Non-pigmented ciliary epithelial cell (primary cell): ENCODE measurements at places on chromosomes 16 and 17.

- DNase-seq, result no peak
Measured at GRCh38 chr16:64543441-64543840, 578.4 kb downstream of the CDH11 start.

DNA sequence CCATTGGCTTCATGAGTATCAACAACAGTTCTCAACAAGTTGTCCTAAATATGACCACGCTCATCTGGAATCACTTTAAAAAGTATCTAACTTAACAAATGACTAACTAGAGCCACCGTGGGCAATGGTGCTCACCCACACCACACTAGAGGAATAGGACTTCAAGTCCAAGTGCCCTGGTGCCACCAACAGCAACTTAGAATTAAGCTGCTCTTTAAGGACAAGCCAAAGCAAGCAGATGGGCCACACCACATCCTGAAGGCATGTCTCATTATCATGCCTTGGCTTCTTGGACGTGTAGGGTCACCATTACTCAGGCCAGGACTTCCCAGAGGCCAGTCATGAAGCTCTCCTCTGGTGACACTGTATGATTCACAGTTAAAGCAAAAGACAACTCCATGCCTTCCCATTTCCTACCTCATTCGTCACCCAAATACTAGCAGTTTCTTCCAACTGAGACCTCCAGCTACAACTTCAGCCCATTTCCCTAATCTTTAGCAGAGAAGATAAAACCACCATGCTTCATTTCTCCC lies 9.4 kb upstream of the SLC6A4 start:
- DNase-seq, result peak; percentile 10

GRCh38 chr16:50558913-50559312 lies 10.7 kb downstream of the NKD1 start:
- DNase-seq, result no peak

GRCh38 chr16:86138121-86139085 lies 239.4 kb downstream of the IRF8 start:
- DNase-seq, result no peak

- no peak for DNase-seq
Measured at GRCh38 chr16:854808-855410, 54.4 kb upstream of the GNG13 start.

- DNase-seq, result no peak
Measured at GRCh38 chr17:14169901-14170300, 66.8 kb downstream of the CDRT15 start.

- DNase-seq, result no peak
Measured at GRCh38 chr17:6428207-6428965, 6.5 kb downstream of the AIPL1 start.

- DNase-seq, result no peak
Measured at GRCh38 chr17:32536736-32537643, 50.2 kb downstream of the CDK5R1 start.

DNA sequence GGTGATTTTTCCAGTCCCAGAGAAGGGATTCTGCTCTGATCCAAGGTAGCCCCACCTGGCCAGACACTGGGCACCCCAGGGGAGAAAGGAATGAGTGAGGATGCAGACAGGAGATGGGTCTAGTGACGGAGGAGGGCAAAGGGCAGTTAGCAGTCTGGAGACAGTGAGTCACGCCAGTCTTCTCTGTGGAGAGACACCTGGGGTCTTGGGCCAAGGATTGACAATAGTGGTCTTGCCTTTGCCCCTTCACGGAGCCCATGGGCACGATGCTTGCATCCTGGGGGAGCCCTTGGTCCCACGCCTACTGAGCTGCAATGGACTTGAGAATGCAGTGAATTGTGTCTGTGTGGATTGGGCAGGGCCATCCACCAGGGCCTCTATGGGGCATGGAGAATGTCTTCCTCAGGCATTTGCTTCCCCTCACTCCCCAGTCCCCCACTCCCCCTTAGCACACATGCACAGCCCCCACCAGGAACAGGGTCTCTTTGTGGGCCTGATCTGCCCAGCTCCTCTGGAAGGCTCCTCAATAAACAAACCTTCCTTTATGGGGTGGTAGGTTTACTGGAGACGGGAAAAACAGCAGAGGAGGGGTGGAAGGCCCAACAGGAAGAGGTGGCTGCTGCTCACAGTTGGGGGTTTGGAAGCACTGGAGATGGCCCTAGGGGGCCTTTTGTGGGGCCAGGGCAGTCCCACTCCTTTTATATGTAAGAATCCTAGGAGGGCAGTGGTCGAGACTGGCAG lies 1.4 kb downstream of the CHAD start:
- DNase-seq, result no peak

DNA sequence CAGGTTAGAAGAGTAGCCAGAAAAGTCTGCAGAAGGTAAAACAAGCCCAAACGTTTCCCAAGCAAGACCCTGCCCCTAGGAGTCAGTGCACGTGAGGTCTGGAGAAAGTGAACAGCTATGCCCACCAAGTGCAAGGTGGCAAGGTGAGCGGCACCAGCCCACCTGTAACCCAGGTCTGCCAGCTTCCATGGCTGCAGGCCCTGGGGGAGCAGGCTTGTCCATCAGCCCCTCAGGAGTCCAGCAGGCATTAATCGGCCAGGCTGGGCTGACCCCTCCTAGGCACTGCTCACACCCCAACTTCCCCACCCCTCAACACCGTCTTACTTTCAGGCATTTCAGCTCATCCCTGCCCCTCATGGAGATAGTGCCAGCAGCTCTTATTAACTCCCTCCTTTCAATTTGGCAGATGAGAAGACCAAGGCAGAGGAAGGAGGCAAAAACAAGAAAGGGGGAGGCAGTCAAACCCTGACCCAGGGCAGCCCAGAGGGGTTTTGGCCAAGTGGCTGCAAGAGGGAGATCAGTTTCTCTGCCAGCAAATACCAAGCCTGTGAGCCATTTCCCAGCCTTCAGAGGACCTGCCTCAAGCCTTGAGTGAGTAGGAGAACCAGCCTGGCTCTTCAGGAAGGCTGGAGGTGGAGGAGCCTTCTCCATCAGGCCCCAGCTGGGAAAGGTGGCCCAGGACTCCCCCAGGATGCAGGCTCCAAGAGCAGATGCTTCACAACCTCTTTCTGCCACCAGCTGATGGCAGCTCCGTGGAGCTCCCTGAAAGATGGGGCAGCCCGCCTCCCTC lies 14.7 kb downstream of the BEAN1 start:
- DNase-seq, result no peak

DNA sequence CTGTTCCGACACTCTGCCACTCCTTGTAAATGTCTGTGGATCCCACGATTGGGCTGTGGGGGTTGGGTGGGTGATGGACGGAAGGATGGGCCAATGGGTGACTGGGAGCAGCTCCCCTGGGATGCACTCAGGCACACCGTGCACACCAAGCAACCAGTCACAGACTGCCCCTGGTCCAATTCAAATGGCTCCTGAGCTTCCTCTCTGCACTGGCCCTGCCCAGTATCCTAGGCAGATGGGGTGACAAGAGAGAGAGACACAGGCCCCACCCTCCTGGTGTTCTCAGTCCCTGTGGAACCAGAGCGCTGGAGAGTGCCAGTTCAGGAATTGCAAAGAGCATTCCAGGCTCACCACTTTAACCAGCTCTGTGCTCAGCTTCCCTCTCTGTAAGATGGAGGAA lies 32.8 kb downstream of the BEAN1 start:
- no peak for DNase-seq

DNA sequence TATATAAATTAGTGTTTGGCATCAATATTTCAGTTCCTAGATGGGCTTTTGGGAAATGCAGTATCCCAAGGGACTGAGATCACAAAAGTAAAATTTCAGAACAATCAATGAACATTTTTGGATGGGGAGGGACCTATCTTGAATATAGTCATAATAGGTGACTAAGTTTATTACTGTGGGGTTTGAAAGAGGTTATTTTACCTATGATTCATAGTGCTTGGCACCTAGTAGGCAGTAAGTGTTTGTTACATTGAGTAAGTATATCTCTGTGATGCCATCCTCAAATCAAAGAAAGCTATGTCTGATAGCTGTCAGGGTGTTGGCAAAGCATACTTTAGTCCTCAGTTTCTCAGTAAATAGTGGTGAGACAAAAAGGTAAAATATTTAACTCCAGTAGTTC lies 36.9 kb downstream of the ZNF207 start:
- no peak for DNase-seq

DNA sequence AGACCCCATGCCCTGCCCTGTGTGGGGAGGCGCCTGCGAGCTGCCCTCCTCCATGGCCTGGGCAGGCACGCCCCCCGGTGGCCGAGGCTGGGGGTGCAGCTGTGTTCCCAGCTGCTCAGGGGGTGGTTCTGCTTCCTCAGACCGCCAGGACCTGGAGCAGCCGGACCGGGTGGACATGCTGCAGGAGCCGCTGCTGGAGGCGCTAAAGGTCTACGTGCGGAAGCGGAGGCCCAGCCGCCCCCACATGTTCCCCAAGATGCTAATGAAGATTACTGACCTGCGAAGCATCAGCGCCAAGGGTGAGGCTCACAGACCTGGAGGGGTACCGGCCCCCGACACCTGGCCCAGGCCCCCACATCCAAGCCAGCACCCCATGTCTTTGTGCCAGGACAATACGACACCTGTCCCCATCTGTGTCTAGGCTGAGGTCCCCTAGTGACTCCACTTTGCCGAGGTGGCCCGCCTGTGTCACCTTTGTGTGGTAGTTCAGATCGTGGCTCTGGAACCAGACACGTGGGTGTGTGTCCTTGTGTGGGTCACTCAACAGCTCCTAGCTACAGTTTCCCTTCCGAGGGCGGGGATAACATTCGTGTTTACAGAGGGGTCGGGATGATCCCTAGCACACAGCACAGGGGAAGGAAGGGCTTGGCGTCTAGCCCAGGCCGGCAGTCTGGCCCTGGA lies 9.3 kb downstream of the GJD3 start:
- no peak for DNase-seq

DNA sequence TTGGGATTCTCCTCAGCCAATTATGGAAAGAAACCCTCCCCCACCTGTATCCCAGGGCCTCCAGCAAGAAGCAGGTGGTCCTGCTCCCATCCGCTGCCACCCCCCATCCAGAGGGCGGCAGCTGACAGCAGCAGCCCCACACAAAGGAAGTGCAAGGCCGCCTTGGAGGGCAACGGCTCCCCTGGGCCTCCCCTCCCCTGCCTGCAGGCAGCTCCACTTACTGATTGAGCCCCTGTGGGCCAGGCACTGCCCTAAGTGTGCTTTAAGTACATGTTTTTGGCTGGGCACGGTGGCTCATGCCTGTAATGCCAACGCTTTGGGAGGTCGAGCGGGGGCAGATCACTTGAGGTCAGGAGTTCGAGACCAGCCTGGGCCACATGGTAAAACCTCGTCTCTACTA lies 257.6 kb downstream of the PARN start:
- no peak for DNase-seq

DNA sequence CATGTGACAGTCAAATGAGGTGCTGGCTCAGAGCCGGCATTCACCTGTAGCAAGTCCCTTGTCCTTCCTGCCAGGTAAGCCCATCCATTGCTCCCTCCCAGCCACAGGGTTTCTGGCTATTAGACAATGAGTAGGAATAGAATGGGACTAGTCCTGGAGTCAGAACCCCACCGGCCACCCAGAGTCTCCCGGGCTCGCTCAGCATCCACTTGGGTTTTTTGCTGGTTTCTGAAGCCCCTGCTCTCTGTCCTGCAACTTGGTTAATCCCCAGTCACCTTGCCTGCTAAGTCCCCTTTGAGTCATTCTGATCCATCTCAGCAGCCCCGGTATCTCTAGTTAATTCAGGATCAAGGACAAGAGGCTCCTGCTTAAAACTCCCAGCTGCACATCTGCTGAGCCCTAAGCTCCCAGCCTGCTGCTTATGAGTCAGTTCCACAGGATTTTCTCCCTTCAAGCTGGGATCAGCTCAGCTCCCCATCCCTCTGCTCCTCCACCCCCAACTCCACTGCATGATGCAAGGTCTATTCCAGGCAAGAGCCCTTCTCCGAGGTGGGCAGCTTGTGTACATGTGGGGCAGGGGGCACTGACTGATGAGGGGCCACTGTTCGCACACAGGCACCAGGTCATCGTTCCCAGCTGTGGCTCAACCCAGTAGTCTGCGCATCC lies 19.9 kb upstream of the MRPS23 start:
- DNase-seq, result peak; percentile 83

DNA sequence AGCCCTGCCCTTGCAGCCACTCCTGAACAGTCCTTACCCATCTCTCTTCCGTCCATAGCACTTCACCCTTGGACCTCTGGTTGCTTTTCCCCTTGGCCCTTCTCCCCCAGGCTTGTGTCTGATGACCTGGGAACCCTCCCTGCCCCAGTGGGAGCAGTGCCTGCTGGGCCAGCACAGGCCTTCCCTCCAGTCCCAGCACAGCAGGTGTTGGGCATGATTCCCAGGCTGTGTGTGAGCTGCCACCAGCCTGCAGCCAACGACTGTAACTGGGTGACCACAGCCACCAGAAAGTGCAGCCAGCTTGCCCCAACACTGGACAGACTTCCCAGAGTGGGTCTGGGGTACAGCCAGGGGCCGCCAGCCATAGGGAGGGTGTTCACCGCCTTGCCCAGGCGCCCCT lies 30.0 kb downstream of the CRAMP1 start:
- DNase-seq, result no peak
